ENCODE measurements at places on chromosomes 4 and X.

DNA sequence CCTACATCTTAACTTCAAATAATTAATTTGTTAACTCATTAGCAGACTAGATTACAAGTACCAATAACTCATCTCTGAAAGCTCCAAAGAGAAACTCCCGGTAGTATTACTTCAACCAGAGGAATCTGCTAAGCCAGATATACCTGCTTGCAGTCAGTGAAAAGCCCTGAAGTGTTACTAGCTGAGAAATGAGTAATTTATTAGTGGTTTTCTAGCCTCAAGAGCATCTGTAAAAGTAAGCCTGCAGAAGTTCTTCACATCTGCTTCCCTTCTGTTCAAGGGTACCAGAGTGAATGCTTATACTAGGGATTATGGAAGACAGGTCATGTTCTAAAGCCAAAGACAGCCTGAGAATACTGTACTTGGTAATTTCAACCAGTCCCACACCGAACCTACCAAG lies 34.7 kb downstream of the IRS4 start:
- no peak for DNase-seq

GRCh38 chrX:129925305-129926092 lies 19.5 kb downstream of the UTP14A start:
- no peak for DNase-seq

DNA sequence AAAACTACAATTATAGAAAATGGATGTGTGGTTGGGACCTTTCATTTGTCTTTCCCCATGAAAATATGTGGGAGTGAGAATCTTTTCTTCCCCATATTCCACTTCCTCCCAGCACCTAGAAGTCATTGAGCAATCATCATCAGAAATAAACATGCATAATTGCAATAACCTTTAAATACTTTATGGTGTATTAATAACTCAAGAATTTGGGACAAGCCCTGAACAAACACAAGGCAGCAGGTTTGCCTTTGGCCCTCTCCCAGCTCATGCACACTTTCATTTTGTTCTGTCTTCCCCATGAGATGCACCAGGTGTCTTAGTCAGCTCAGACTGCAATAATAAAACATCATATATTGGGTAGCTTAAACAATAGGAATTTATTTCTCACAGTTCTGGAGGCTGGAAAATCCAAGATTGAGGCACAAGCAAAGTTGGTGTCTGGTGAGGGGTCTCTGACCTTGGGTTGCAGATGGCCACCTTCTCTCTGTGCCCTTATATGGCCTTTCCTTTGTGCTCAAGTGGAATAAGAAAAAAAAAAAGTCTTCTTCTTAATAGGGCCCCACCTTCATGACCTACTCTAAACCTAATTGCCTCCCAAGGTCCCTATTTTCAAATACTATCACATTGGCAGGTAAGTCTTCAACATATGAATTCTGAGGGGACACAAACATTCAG lies 34.7 kb upstream of the TMEM184C start:
- DNase-seq = no peak

- DNase-seq = no peak
Observed at GRCh38 chr4:119321921-119322687, at the start of gene FABP2. Gene FABP2 (minus strand): TSS chr4:119322138. CDS start chr4:119322102, 36 bp downstream.

DNA sequence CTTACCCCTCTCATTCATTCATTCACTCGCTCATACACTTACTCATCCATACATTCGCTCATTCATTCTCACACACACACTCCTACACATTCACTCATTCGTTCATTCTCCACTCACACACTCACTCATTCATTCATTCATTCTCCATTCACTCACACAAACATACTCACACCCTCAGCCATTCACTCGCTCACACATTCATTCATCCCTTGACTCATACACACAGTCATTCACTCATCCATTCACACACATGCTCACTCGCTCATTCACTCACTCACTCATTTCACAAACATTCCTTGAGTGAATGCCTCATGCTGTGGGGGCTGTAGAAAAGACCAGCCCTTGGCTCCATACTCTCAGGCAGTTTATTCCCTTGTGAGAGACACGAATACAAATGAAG lies 151.1 kb upstream of the MAMLD1 start:
- DNase-seq = no peak

GRCh38 chr4:143599827-143600226 lies 86.3 kb downstream of the SMARCA5 start:
- DNase-seq = no peak

- DNase-seq = no peak
Observed at GRCh38 chrX:119583431-119584059, 9.2 kb downstream of the UBE2A start.

DNA sequence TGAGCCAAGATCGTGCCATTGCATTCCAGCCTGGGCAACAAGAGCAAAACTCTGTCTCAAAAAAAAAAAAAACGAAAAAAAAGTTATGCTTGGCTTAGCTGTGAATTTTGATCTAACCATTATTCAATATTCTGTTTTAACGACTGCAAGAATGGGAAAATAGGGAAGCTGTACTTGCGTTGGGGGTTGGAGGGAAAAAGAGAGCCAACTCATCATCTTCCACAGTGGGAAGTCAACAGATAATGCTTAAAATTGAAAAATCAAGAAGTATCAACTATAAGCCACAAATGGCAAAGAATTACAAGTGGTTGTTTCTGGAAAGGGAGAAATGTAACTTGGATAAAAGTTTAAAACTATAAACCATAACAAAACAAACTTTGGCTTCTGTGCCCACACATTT lies 2.9 kb downstream of the TEC start:
- no peak for DNase-seq

- no peak for DNase-seq
Observed at GRCh38 chr4:173748353-173748752, 218.3 kb upstream of the HAND2 start.

DNA sequence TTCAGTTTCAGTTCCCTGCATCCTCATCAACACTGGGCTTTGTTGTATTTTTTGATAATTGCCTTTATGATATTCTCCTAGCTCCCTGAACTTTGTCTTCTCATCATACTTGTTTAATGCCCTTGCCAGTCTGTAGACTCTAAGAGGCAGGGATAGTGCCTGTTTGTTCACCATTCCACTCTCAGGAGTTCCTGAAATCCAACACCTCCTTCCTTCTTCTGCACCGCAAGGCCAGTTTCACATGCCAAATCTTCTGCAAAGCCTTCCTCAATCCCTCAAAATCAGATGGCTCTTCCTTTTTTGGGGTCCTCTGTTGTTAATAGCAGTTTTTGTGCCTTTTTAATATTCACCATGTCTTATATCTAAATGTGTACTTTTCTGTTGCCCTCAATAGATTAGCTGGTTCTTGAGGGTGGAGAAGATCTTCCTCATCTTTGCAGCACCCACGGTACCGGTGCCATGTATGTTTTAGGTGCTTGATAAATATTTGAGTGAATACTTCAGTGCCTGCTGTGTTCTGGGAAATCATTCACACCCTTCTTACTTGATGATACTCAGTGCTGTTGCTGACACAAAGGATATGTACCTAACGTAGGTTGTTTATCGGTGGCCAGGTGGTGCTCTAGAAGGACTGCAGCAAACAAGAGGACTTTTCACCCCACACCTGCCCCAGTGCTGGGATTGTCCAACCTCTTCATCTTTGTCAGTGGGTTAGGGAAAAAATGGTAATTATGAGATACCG lies 85.3 kb upstream of the LIMCH1 start:
- DNase-seq = no peak

- no peak for DNase-seq
Observed at GRCh38 chr4:110623718-110624397, 981 bp upstream of the PITX2 start.

GRCh38 chr4:96602661-96603060 lies 762.8 kb downstream of the PDHA2 start:
- DNase-seq = no peak

DNA sequence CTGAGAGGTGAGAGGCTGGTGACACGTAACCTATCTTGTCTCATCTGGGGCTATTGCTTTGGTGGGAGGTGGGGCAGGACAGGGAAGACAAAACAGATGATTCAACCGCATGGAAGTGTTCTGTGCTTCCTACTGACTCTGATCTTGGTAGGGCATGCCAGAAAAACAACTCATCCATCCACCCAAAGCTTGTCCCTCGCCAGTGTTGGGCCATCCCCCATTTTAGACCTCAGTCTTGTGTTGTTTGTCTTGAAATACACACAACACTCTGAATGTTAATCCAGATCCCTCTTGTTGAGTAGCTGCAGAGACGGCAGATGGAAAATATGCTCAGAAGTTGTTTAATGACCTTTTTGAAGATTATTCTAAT lies 377 bp downstream of the CHRNA9 start:
- DNase-seq = no peak

GRCh38 chrX:73830489-73831414 lies 267.8 kb downstream of the CHIC1 start:
- no peak for DNase-seq

- DNase-seq = no peak
Observed at GRCh38 chrX:63283348-63283747, 67.8 kb downstream of the SPIN4 start.
